IMR-90 (cell line): ENCODE measurements at places on chromosomes 12 and 14. TPM values are rescaled to one million over a fixed set of nuclear protein-coding genes. Genes with fewer than 3 reads are reported as not detected.

Gene C12orf75
- total RNA-seq: 145 and 216 TPM in 2 replicates

GRCh38 chr14:99578541-99579101 is 25.4 kb downstream of the CCDC85C start:
- H3K36me3 ChIP-seq: no peaks in the 10 kb centered on the region
- peak overlapping the region; percentile 48; the same call in 1 of the 2 replicates for H3K27ac ChIP-seq
- no peak overlapping the region for H3K4me3 ChIP-seq
- peaks cover 69% of the 10 kb centered on the region for H3K4me1 ChIP-seq
- no peaks in the 10 kb centered on the region for H3K27me3 ChIP-seq
- DNase-seq: no peak

GRCh38 chr14:32443890-32444661 is 115.0 kb downstream of the AKAP6 start:
- no peak for DNase-seq
- no peaks in the 10 kb centered on the region for H3K4me1 ChIP-seq
- no peak overlapping the region for H3K27ac ChIP-seq
- H3K36me3 ChIP-seq: no peaks in the 10 kb centered on the region

GRCh38 chr14:72479461-72479931 is 414.4 kb downstream of the DPF3 start:
- H3K36me3 ChIP-seq: no peaks in the 10 kb centered on the region
- DNase-seq: peak; percentile 4
- no peak overlapping the region for H3K4me3 ChIP-seq
- no peaks in the 10 kb centered on the region; the same call in 1 of the 2 replicates for H3K4me1 ChIP-seq
